ENCODE measurements at places on chromosomes 1 and 21.
A peak's percentile ranks its signal among the peaks of the same experiment; 100 is the strongest.

- DNase-seq: peak; percentile 47
These were observed 472.7 kb downstream of the PTPRU start for GRCh38 chr1:29708796-29709703.

DNA sequence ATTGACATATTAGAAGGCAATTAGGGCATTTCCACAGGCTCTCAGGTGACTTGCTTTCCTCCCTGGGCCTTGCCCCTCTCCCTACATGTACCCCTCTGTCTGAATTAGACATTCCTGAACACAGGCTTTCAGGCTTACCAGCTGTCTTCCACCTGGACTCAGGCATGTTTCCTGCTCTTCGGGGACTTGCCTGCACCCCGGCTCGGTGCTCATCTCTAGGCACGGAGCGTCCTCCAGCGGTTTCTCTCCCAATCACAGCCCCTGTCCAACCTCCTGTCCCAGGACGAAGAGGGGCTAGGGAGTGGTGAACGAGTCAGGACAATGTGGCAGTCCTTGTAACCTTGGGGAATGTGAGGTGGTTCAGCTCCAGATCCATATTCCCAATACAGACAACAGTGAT, 4.2 kb downstream of the PROK1 start:
- no peak for DNase-seq

DNA sequence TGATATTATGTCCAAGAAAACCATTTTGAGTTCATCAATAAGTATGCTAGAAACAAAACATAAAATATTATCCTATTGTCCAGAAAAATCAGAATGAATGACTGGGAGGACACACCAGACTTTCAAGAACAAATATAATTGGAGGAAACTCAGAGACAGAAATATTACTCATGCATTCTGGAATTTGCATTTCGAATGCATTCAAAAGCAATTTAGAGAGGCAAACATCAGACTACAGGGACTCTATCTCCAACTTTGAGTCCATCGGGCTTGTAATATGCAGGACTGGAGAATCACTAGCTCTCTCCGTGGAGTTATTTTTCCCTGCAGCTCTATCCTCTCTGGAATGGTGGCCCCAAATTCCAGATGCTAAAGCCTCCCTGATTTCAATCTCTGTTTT, 161.8 kb downstream of the CDC42BPA start:
- DNase-seq: no peak

DNA sequence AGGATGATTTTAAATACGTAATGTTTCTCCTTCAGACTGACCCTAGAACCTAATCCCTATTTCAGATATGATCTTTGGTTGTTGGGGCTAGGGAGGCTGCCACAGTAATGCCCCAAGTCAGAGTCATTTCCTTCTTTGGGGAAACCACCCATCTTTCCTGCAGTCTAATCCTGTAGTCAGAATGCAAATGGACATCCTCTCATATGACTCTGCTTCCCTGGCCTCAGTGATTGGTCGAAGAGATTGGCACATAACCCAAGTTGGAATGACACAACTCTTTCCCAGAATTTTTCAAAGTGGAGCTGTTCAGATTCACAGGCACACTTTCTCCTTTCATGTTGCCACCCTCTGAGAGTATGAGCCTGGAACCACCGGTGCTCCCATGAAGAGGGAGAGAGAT, 58.8 kb upstream of the ZNF644 start:
- no peak for DNase-seq

GRCh38 chr21:29475329-29475728, 176.6 kb downstream of the BACH1 start:
- no peak for DNase-seq

GRCh38 chr1:32773018-32773763, 44.0 kb downstream of the YARS1 start:
- DNase-seq: no peak

DNA sequence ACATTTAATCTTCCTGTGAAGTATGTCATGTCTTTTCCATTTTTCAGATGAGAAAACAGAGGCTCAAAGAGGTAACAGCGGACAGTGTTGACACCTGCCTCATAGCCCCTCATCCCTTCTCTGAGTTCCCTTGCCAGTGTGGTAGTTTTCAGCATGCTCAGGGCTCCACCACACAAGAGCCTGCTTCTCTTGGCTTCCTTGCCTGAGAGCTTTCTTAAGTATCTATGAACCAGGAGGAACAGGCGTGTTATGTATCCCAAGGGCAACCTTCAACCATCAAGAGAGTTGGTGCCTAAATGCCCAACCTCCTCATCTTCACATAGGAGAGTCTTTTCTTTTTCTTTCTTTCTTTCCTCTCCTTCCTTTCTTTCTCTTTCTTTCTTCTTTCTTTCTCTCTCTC, 5.9 kb upstream of the PAFAH2 start:
- DNase-seq: no peak

DNA sequence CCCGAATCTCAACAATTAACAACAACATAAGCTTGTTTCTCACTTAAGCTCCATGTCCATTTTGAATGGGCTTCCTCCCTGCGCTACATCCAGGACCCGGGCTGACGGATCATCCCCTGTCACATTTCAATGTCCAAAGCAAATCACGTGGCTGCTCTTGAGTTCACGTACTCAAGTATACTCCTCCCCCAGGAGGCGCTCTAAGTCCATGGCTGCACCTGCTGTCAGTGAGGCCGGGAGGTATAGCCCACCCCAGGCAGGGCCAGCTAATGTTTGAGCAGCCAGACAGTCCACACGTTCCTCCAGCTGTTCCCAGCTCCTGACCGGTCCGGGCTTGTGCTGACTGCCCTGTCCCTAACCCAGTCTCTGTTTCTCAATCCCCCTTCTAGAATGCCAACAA, 220.8 kb downstream of the SLC35F3 start:
- DNase-seq: no peak

DNA sequence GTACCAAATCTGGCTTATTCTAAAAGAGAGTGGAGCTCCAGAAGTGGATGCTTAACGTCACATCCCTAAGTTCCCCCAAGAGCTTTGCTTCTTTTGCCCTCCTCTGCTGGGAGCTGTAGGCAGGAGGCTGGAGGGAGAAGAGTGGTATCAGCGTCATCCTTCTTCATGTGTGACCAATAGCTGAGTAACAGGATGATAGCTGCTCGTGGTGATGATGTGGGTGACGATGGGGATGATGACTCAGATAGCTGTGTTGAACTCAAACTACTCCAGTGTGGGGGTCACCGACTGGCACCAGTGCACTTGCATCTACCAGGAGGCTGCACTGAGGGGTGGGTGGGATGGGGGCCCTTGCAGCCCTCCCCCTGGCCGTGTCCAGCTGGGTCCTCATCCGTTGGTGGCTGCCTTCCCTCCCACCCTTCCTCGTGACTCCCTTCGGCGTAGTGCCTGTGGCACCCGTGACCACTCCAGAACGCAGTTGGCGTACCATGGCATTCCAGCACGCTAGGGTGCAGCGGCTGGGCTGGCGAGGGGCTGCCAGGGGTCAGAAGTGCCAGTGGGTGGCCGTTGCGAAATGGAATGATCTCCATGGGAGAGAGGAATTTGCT, 1.1 kb downstream of the IGFN1 start:
- DNase-seq: peak; percentile 69

All from smooth muscle cell of the brain vasculature (primary cell).